ENCODE measurements at places on chromosomes 6 and 20.
A peak's percentile ranks its signal among the peaks of the same experiment; 100 is the strongest.

GRCh38 chr6:156021746-156022396 is 566.2 kb upstream of the NOX3 start:
- DNase-seq, result no peak

GRCh38 chr6:46676604-46677313 is 10.9 kb upstream of the TDRD6 start:
- DNase-seq, result no peak

GRCh38 chr6:138176652-138177232 is 15.0 kb downstream of the ARFGEF3 start:
- DNase-seq, result no peak

DNA sequence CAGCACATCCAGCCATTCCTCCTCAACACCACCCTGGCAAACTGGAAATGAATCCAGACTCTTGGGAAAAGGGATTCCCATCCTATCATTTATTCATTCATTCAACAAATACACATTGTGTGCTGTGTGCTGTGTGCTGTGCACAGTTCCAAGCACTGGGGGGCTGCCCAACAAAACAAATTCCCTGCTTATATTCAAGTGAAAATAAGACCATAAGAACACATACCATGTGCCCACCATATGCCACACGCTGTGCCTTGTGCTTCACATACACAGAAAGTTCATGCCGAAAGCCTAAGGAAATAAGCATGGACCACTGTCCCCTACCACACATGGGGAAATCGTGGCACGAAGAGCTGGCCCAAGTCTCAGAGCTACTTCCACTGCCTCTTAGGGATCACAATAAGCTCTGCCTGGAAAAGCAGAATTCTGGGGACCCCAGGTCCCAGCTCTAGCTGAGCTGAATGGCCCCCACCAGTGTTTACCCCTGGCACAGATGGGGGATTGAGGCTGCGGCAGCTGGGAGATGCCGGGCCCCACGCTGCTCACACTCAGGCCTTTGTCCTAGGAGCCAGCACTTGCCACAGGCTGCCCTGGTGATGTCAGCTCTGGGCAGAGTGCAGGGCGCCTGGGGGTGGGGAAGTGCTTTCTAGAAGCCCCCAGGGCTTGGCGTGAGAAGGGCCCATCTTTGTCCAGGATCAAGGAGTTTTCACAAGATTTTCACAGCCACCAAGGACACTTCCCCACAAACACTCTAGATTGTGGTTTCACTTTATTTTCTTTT is 99.6 kb downstream of the PREX1 start:
- DNase-seq, result no peak

- no peak for DNase-seq
Observed at GRCh38 chr6:166257911-166258318, 50.3 kb downstream of the PRR18 start.

- peak; percentile 82 for DNase-seq
Observed at GRCh38 chr6:90413867-90414266, 117.2 kb upstream of the BACH2 start.

- no peak for DNase-seq
Observed at GRCh38 chr6:12580290-12580689, 136.3 kb upstream of the PHACTR1 start.

DNA sequence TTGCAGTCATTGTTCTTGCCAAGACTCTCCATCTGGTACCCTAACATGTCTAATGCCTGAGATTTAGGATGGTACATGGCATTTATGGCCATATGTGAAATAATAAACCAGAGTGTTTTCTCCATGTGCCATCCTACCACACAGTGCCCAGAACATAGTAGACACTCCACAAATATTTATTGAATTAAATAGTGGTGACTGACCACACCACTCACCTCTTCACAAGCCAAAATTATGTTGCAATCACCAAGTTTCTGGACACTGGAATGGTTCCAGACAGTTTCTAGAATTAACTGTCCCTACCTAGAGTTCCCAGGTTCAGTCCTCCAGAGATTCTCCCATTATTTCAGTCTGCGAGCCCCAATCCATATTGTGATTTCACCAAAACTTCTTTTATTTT is 427.3 kb downstream of the KIF16B start:
- no peak for DNase-seq

DNA sequence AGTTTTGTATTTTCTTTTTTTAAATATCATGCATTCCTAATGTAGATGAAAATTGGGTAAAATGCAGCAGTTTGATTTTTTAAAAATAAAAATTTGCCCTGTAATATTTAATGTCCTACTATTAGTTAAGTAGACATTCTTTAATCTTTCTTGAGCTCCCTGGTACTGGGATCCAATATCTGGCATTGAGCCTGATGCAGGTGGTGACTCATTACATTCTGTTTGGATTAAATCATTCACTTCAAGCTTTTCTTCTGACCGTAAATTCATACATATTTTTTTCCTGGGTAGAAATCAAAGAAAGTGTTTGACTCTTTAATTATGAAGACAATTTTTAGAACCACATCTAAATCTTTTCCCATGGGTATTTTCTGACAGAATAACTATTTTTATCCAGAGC is 768.8 kb upstream of the SLC35B3 start:
- DNase-seq, result no peak

DNA sequence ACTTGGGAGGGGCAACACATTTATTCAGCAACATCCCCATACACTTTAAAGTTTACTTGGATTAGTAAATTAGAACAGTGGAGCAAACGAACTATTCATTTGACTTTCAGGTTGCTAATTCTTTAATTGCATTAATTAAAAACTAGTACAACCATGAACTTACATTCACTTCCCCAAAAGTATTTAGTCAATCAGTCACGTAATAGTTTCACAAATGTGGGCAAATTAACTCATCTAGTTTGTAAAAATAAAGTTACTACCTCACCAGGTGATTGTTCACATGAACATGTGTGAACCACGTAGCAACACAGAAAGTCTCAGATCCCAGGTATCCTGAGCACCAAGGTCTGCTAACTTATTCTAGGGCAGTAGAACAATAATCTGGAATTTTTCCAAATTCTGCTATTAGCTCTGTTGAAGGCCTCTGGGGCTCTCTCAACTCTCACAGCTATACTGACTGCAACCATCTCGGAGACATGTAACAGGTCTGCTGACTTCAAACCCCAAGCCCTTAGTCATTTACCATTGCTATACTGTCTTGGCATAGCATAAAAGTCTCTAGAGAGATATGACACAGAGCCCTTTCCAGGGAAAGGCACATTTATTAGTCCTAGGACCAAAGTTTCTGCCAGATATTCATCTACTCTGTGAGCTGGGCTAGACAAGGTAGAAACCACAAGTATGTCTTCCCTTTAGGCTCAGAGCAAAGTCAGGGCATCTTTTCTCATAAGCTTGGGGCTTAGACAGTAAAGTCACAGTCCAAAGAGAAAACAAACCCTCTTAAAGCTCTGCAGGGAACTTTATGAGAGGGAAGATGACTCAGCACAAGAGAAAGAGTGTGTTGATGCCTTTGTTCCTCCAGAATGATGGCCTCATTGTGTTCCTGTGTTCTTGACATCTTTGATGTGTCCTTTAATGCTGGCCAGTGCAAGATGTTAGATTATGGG is 50.9 kb upstream of the CCDC28A start:
- no peak for DNase-seq

DNA sequence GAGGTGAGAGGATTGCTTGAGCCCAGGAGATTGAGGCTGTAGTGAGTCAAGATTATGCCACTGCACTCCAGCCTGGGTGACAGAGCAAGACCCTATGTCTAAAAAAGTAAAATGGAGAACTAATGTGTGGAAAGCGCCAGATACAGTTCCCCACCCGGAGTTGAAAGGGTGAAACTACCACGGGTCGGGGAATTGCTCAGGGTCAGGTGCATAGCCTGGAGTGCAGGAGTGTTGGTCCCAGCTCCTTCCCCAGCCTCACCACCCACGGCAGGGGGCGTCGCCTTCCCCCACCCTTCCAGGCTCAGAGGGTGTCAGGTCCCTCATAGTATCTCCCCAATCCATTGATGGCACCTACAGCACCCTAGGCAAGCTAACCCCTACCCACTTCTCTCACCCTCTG is 26.1 kb downstream of the C20orf203 start:
- DNase-seq, result no peak

- DNase-seq, result no peak
Observed at GRCh38 chr20:2698186-2698817, 5.7 kb downstream of the EBF4 start.

GRCh38 chr20:9999645-10000044 is 35.1 kb upstream of the ANKEF1 start:
- no peak for DNase-seq

- no peak for DNase-seq
Observed at GRCh38 chr6:31734247-31734820, 2.0 kb downstream of the CLIC1 start.

- no peak for DNase-seq
Observed at GRCh38 chr6:63930848-63931247, 295.2 kb downstream of the PHF3 start.

GRCh38 chr6:92495242-92495641 is 924.1 kb downstream of the EPHA7 start:
- no peak for DNase-seq

Data from activated naive CD8-positive, alpha-beta T cell treated with anti-CD3 and anti-CD28 coated beads, Interleukin-2, amount 50 U/mL, for 24 hours (primary cell).